ENCODE measurements at places on chromosomes 2 and 18.

- DNase-seq = no peak
- H3K36me3 ChIP-seq = no peaks in the 10 kb centered on the region
- no peak overlapping the region for H3K27ac ChIP-seq
- no peak overlapping the region for H3K4me3 ChIP-seq
Measured at GRCh38 chr2:49226360-49226759, 72.0 kb upstream of the FSHR start.

DNA sequence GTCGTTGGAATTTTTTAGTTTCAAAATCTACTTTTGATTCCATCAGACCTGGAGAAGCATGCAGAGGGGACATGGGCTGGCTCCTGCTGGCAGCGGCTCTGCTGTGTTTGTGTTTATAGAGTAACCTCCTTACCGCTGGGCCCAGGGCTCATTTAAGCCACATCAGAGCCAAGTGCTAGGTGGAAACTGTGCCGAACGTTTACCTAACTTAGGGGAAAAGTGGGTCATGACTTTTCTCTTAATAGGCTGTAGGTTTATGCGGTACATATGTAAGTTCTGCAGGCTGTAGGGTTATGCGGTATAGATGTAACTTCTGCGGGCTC is 17.7 kb downstream of the CNDP2 start:
- H3K27ac ChIP-seq = no peak overlapping the region
- DNase-seq = no peak
- no peaks in the 10 kb centered on the region for H3K4me1 ChIP-seq
- H3K27me3 ChIP-seq = no peaks in the 10 kb centered on the region
- peaks cover 63% of the 10 kb centered on the region for H3K36me3 ChIP-seq
- no peak overlapping the region for H3K4me3 ChIP-seq

DNA sequence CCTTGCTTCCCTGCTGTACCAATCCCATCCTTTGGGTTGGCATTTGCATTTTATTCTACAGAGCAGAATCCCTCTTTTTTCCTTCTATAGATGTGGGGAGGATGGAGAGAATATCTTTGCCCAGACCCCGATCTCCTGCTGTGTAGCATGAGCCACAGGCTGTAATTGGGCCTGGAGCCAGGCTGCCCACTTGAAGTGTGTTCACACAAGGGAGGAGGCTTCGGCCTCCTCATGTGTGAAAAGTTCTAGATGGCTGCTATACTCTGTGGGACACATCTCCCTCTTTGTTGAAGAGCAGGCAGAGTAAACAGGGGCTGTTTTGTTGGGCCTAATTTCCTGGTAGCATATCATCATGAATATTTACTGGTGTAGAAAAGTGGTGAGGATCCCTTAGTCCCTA is 126.3 kb downstream of the XRCC5 start:
- no peak overlapping the region for H3K27ac ChIP-seq
- no peak for DNase-seq
- no peaks in the 10 kb centered on the region for H3K36me3 ChIP-seq

DNA sequence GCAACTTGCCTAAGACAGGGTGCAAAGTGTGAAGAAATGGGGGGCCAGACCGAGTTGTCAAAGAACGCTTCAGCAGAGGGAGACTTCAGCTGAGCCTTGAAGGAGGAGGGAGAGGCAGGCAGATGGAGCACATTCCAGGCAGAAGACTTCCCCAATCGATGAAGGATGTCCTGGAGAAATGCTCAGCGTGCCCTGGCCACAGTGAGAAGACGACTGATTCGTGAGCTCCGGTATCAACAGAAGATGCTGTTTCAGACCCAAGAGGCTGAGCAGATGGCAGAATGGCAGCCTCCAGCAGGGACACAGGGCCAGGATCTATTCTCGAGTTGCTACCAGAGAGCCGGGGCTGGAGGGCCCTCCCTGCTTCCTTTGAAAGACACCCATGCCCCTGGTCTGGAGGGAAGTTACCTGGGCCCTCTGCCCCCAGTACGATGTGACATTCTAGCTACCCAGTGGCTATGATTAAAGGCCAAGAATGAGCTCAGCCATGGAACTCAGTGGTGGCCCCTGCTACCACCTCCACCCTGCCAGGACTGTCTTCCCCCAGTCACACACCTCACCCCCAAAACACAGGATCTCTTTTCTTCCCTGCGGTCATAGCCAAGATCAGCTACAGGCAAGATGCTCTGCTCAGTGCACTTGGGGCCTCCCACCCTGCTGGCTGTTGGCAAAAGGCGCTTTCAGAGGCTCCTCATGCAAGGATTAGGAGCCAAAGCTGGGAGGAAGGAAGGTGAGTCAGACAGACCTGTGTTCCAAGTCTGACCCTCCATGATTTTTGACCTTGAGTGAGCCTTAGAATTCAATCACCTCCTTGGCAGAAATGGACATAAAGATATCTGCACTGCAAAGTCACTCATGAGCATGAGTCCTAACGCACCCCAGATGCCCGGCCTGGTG is 84.3 kb downstream of the TFCP2L1 start:
- H3K4me3 ChIP-seq = no peak overlapping the region
- no peaks in the 10 kb centered on the region for H3K27me3 ChIP-seq
- no peak for DNase-seq

DNA sequence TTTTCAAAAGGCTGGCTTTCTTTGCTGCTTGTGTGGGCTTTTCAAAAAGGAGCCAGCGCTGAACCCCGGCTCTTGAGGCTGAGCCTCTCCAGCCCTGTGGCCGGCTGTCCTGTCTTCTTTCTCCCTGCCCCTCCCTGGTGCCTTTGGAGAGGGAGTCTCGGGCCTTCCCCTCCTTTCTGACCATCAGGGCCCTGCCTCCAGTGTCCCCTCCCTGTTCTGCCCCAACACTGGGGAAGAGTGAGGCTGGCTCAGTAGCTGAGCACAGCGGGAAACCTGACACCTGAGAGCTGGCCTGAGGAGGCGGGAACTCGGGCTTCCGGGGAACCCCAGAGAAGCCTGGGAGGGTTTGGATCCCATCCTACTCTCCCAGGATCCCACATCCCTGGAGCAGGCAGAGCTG is 232.1 kb downstream of the LOXHD1 start:
- H3K4me1 ChIP-seq = no peaks in the 10 kb centered on the region
- no peak overlapping the region for H3K4me3 ChIP-seq
- no peak for DNase-seq
- H3K27ac ChIP-seq = no peak overlapping the region
- no peaks in the 10 kb centered on the region for H3K27me3 ChIP-seq

Measured in transverse colon (tissue), 4 donors.